NCI-H69 (cell line): ENCODE measurements at places on chromosomes 12 and 14.

GRCh38 chr12:58254463-58255100, 313.2 kb downstream of the ATP23 start:
- peak; percentile 76 for DNase-seq

GRCh38 chr12:5034603-5035002, 9.1 kb upstream of the KCNA5 start:
- DNase-seq, result no peak

DNA sequence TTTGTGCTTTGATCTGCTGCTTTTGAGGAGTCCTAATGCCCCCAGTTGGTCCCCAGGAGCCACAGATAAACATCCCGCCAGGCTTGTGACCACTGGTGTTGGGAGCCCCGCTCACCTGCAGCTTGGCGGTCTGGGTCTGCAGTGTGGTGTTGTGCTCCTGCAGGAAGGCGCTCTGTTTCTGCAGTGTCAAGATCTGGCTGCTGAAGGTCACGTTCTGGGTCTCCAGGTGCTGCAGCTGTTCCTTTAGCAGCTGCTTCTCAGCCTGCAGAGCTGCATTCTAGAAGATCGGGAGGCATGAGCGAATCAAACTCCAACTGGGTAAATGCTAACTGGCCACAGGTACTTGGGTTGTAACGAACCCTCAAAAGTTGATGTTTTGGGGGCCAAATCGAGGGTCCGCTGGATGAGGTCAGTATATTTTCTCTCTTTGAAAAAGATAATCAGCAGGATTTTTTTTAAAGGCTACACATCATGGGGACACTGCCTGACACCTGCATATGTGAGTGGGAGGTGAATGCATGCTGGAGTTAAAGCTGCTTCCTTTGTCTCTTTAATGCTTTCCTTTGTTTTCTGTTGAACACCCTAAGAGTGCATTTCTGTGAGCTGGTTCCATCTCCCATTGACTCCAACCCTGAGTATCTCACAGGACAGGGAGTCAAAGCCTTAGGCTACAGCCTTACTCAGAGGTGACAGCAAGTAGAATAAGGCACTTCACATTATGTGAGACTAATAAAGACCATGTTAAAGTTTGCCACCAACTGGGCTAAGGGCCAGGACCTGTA, 61.3 kb upstream of the GPR68 start:
- no peak for DNase-seq

GRCh38 chr12:92987846-92988621, 58.9 kb upstream of the EEA1 start:
- DNase-seq, result no peak

- DNase-seq, result peak; percentile 28
These were observed 27.4 kb upstream of the TSPAN9 start for GRCh38 chr12:3049611-3050249.

DNA sequence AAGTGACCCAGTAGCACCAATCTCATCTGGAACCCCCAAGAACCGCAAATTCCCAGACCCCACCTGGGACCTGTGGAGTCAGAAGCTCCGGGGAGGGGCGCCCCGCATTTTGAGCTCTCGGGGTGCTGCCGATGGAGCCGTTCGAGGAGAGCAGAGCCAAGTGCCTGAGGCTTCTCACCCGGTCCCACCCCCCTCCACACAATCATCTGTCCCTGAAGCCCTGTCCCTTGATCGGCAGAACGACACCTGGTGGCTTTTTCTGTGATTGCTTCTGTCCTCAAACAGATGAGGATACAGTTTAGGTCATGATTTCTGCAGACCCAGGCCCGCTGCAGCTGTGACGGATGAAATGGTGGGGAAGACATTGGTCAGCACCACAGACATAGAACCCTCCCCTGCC, 74.7 kb downstream of the NOC4L start:
- peak; percentile 51 for DNase-seq

DNA sequence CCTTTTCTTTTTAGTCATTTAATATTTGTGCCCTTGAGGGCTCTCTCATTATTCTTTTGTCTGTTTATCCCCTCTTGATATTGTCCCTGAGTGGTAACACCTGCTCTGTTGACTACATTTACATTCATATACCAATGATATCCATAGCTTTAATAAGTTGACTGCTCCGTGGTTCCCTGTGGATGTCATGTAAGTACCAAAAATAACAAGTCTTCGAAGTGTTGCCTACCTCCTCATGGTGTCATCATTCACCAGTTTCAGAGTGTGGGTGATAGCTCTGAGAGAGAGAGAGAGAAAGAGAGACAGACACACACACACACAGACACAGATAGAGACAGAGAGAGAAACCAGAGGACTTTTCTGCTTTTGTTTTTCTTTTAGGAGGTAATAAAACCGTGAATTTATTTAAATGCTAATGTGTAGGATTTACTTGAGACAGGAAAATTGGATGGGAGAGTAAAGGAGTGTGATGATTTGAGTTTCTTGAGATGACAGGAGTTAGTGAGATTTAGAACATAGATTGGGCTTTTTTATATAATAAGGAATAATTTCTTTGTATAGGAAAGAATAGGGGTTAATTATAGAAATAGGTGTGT, 52.2 kb downstream of the PAPOLA start:
- peak; percentile 23 for DNase-seq

DNA sequence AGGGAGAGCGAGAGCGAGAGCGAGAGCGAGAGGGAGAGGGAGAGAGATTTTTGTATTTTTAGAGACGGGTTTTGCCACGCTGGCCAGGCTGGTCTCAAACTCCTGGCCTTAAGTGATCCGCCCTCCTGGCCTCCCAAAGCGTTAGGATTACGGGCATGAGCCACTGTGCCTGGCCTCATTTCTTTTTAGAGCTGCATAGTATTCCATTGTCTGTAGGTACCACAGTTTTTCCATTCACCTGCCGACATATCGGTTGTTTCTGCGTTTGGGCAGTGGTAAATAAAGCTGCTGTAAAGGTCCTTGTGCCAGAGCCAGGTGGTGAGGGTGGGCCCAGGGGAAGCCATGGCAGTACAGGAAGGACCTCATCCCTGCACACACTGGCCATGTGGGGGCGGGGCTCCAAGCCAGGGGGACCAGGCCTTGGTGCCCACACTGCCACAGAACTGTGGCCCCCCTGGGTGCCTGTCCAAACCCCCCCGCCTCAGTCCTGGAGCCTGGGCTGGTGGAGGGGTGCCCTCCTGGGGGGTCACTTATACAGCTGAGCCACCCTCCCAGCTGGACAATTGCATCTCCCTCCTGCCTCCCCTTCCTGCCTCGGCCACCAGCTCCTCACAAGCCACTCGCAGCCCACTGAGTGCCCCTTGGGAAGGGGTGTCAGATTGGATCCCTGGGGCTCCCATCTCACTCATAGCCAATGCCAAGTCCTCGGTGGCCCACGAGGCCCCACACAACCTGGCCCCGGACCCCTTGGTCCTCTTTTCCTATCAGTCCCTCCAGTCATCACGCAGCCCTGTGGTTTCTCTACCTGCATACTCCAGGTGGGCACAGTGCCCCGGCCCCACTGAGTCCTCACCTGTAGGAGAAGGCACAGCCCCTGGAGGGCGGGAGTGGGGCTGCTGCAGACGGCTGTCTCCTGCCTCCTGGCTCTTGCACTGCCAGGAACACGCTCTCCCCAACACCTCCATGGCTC, 1.7 kb upstream of the PUS1 start:
- peak; percentile 44 for DNase-seq

- DNase-seq, result no peak
These were observed 378.8 kb upstream of the DCN start for GRCh38 chr12:91561301-91561957.

DNA sequence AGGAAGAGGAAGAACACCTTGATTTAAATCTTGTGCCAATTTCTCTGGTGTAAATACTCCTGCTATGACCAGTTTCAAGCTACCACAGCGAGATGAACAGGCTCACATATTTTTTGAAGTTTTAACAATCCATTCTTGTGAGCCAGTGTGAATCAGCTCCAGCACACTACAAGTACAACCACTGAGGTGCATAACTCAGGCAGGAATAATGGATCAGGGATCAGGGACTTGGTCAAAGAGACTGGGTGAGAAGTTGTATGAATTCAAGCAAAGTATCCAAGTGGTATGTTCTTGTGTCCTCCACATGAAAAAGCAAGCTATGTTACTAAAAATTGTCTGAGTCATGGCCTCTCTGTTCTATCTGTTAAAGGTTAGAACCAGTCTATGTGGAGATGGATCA, 35.2 kb upstream of the KITLG start:
- no peak for DNase-seq

- DNase-seq, result no peak
These were observed 19.1 kb downstream of the TSPAN11 start for GRCh38 chr12:30945443-30946164.

DNA sequence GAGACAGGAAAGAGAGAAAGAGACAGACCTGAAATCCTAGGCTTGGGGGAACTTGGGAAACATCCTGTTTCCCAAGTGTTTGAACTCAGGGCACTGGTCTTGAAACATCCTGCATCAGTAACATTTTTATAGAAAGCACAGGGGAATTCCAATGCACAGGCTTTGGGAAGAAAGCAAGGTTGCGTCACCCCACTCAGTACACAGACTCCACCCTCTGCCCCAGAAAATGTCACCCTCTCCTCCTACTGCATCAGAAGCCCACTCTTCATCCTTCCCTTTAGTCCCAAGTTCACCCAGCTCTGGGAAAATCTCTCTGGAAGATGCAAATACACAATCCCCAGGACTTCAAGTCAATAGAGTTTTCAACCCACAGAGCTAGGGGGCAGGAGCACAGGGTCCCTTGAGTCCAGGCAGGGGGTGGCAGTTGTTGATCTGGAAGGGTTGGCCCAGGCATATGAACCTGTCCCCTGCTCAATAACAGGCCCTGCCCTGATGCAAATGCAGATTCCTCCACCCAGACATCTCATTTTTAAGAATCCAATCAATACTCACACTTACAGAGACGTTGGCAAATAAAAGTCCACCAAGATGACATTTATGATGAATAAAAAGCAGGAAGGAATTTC, 1.7 kb downstream of the RDH16 start:
- no peak for DNase-seq

- DNase-seq, result peak; percentile 22
These were observed 305.4 kb upstream of the SEL1L start for GRCh38 chr14:81839056-81839455.

DNA sequence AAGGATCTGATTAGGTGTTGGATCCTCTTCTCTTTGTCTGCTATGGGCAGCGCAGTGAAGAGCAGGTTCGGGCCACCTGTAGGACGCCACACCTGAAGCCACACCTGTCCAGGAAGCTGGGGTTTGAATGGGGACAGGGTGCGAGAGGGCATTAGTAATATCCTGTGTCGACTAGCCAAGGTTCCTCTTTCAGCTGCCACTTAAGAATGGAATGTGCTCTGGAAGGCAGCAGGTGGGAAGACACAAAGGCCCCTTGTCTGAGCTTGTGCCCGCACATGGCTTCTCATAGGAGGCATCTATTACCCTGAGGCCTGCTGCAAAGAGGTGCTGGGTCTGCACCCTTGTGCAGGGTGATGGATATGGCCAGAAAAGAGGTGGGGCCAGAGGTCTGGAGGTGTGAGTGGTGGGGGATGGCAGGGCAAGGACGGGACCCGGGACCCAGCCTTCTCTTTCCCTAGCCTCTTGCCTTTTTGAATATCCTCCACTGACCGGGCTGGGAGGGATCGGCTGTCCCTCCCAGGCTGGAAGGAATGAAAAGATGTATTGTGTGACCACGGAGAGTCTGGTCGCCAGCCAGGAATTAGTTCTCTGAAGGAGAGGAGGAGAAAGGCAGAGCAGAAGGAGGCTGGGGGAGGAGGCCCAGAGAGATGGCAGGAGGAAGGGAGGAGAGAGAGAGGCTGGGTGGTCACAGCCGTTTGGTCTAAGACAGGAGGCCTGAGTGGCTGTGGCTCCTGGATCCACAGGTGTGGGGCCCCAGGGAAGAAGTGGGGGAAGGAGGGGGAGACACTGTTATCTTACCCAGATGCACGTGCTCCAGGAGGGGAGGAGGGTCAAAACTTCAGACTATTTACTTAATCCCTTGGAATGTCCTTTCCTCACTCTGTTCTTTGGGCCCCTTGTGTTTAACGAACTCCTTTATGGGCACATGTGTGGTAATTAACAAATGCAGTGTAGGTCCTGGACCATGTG, 101.5 kb downstream of the SMOC1 start:
- no peak for DNase-seq

DNA sequence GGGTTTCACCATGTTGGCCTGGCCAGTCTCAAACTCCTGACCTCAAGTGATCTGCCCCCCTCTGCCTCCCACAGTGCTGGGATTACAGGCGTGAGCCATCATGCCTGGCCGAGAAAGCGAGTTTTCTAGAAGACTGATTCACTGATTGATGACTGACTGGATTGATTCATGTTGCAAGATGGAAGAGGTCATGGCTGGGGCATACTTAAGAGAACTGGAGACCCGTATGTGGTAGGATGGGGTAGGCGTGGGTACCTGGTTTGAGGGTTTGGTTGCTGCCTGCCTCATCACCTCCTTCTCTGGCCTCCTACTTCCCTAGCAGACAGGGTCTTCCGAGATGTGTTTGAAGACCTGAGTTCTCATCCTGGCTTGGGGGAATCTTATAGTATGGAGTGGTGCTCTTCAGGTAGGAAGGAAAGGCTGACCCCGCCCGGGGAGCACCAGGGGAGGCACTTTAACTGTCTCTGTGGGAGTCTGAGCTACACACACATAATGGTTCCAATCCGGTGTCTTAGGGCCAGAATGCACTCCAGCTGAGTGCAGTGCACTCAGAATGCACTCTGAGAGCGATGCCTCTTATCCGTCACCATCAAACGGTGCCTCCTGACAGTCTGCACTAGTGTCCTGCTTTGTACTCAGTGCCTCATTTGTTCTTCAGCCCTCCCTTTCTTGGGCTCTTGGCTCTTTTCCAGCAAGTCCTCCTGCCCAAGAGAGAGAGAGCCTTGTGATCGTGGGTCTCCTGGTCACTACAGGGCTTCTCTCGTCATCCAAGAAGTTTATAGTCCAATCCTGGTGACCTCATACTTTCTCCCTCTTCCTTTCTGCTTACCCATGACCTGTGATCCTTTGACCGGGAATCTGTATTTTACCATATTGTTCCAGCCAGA, 19.7 kb downstream of the PLEKHG3 start:
- peak; percentile 81 for DNase-seq

- DNase-seq, result peak; percentile 89
These were observed 3.6 kb downstream of the TNFAIP2 start for GRCh38 chr14:103126873-103127304.

- DNase-seq, result no peak
These were observed 4.7 kb downstream of the PPP1R1A start for GRCh38 chr12:54583726-54584125.

DNA sequence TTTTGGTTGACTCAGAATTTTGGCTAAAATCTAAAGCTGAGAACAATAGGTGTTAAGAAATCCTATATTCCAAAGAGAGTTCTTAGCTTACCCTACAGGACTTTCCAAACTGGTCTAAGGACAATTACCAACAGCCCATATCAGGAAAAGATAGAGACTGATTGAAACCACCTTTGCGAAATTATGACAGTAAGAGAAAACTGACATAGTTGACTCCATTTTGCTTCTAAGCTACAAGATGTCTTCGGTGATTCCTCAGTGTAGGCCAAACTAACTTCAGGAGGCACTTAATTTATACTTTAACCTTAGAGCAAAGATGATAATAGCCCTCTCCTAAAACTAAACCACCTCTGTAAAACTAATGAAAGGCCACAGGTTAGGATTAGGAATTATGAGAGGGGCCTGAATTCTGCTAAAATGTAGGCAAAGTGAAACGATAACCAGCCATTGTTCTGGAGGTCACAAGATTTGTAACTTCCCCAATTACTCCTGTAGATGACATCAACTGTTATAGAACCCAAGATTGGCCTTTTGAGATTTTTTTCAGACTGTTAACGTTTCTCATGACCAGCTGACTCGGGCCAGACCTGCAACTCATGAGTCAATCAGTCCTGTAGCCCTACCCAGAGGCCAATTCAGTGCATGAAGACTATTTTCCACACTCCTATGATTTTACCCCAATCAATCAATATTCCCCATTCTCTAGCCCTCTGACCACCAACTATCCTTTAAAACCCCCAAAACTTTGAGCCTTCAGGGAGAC, 43.0 kb downstream of the KLRG1 start:
- DNase-seq, result no peak
